ENCODE measurements at places on chromosomes 11 and 22. TPM values are rescaled to one million over a fixed set of nuclear protein-coding genes. Genes with fewer than 3 reads are reported as not detected.

DNA sequence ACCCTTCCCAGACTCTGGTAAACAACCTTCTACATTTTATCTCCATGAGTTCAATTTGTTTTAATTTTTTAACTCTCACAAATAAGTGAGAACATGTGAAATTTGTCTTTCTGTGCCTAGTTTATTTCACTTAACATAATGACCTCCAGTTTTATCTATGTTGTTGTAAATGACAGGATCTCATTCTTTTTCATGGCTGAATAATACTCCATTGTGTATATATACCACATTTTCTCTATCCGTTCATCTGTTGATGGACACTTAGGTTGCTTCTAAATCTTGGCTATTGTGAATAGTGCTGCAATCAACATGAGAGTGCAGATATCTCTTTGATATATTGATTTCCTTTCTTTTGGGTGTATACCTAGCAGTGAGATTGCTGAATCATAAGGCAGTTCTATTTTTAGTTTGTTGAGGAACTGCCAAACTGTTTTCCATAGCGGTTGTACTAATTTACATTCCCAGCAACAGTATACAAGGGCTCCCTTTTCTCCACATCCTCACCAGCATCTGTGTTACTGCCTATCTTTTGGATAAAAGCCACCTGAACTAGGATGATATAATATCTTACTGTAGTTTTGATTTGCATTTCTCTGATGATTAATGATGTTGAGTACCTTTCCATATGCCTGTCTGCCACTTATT is 93.9 kb downstream of the ATG16L2 start:
- no peak for DNase-seq

GRCh38 chr11:73976451-73977151 is 6.0 kb downstream of the UCP2 start:
- DNase-seq: no peak

DNA sequence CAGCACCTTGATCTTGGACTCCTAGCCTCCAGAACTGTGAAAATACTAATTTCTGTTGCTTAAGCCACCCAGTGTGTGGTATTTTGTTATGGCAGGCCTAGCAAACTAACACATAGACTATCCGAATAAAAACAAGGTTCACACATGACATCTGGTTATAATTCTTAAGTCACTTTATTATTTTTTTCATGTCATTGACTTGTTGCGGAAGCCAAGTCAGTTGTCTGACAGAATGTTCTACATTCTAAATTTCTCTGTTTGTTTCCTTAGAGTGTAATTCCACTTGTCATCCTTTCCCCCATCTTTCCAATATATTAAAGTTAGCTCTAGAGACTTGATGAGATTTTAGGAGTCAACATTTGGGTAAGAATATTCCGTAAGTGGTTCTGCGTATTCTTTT is 40.6 kb downstream of the RAB30 start:
- no peak for DNase-seq

GRCh38 chr11:1228101-1228821 is 5.4 kb downstream of the MUC5B start:
- no peak for DNase-seq

Gene FGF4
- total RNA-seq: not detected

- no peak for DNase-seq
Observed at GRCh38 chr11:5489576-5490357, 1.3 kb downstream of the OR52D1 start.

DNA sequence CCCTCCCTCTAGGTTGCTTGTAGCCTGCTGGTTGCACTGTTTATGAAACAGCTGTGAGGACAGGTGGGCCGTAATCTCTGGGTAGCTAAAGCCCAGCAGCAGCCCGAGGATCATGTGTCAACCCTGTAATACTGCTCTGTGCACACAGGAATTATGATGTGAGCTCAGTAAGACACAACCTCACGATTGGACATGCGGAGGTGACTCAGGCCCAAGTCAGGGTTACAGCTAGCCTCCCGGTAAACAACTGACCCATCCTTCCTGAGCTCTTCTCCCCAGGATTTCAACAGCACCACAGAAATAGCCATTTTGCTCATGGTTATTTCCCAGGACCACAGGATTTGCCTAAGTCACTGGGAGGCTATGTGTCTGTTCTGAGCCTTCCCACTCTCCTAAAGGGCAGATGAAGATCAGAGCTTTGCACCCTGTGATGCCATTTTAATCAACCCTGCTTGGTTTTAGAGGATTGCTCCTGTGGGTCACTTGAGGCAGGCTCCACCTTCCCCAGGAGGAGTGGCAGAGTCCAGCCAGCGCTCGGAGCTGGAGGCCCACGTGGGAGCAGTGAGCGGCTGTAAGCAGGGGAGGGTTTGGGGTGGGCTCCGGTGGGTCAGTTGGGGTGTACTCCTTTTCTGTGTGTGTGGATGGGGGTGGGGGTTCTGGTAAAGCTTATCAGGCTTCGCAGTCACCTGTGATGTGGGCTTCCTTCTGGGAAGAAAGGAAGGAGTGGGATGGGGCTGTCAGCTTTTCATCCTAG is at the start of gene AMPD3:
Gene AMPD3 (plus strand): TSS at position 387 of the 754 bp plus-strand sequence. CDS start 6,256 bp downstream, outside the sequence.
- no peak for DNase-seq

Gene APOBEC3H
- 7.4 TPM for total RNA-seq

Gene DDX17
- 358 TPM for total RNA-seq

GRCh38 chr11:26867286-26867685 is 126.6 kb upstream of the FIBIN start:
- DNase-seq: no peak

GRCh38 chr22:40585310-40585751 is 51.2 kb downstream of the MRTFA start:
- DNase-seq: no peak

GRCh38 chr11:78313181-78313795 is 104.3 kb downstream of the GAB2 start:
- no peak for DNase-seq

DNA sequence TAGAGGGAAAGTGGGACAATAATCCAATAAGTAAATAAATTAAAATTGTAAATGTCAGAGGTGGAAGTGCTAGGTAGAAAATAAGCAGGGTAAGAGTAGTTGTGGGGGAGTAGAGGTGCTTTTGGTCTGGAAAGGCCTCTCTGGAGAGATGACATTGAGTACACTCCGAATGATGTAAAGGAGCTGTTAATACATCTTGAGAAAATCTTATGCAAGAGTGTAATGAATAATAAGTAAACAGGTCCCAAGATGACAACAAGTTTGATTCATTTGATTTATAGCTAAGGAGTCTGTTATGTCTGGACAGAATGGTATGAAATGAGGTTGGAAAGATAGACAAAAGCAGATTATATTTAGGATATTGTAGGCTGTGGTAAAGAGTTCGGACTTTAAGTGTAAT is 87.5 kb downstream of the TMEM135 start:
- no peak for DNase-seq

GRCh38 chr11:9815486-9816136 is 151.7 kb downstream of the SWAP70 start:
- DNase-seq: no peak

- no peak for DNase-seq
Observed at GRCh38 chr11:127242676-127243075, 242.1 kb upstream of the KIRREL3 start.

Measured in activated T-helper 1 cell treated with anti-CD3 and anti-CD28 coated beads, Interleukin-12 subunit alpha, Interleukin-12 subunit beta, Interleukin-2, Interleukin-4 antibody, amounts not matched to agents 30 ng/mL and 10 ng/mL and 1 ng/mL, durations not matched to agents 14 hours and 24 hours and 36 hours (primary cell).